ENCODE measurements at places on chromosomes 1 and 21.

DNA sequence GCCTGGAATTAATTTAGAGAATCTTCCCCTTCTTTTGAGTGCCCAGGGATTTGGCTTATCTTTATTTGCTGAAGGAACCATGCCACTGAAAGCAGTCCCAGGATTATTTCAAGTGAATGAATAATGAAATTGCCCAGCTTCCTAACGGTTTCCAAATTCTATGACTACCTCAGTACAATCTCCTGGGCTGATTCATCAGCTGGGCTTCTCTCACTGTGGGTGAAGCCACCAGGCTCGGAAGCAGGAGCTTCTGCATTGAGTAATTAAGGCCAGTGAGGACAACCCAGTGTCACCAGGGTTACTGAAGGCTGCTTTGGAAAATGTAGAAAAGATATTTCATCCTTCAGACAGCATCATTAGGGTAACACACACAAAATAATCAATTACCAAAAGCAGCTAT lies 169.8 kb downstream of the DAB1 start:
- no peak for DNase-seq

DNA sequence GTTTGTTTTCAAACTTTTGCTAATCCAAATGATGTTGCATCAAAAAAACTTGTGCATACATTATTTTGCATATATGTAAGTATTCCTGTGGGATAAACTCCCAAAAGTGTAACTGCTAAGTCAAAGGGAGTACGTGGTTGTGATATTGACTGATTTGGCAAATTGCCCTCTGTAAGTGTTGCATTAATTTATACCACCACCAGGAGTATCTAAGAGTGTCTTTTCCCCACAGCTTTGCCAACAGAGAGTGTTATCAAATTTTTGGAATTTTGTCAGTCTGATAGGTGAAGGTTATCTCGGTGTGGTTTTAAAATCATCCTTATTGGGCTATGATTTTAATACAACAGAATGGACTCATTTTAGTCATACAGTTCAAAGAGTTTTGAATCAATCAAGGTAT lies 30.1 kb upstream of the PARP1 start:
- peak; percentile 54 for DNase-seq

- no peak for DNase-seq
These were observed 13.3 kb downstream of the ARV1 start for GRCh38 chr1:230992100-230992774.

- no peak for DNase-seq
These were observed 21.0 kb downstream of the SLC37A1 start for GRCh38 chr21:42534421-42535378.
